CD4-positive, alpha-beta T cell treated with Interleukin-2 at 100 ng/mL for 4 hours (primary cell): ENCODE measurements at places on chromosomes 11 and 22.

DNA sequence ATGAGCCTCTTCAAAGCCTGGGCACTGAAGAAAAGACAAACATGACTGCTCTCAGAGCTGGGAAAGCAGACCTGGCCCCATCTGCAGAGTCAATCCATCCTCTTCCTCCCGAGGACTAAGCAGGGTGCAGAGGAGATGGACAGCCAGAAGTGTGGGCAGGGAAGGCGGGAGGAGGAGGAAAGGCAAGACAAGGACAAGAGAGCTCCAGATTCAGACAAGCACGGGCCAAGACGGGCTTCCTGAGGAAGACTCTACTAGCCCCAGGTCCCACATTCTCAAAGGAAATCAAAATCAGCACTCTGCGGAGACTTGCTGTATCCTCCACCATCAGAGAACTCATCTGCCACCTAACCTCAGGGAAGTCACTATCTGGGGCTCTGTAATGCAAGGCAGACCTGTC, 28.5 kb downstream of the OPCML start:
- no peak for DNase-seq

GRCh38 chr11:20388096-20389055, 860 bp downstream of the PRMT3 start:
- DNase-seq: no peak

- DNase-seq: no peak
These were observed 68.1 kb downstream of the PDE2A start for GRCh38 chr11:72605973-72606747.

DNA sequence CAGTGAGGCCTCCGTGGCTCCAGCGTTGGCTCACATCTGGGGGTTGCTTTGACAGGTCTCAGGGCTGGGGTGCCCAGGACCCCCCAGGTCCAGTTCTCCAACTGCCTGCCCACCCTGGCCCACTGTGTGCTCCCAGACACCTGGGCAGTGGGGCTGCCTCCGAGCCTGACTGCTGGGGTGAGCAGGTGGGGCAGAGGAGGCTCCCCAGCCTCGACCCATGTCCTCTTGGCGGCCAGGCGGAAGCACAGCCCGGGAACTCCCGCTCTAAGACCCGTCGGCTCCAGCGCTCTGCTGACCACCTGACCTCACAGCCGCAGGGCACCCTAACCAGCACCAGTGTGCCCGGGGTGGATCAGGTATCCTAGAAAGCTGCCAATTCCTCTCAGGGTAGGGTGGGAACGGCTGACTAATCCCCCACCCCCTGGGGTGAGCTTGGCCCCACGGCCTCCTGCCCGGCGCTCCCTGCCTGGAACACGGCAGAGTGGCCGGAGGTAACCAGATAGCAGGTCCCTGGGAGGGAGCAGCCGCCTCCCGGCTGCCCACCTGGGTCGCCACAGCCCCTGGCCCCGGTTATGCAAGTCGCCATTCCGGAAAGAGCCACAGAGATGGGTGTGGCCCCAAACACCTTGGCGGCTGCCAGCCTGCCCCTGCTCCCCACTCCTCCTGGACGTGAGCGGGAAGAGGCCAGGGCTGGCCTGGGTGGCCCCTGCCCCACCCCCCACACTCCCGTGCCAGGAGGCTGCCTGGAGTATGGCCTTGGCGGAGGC, 19.2 kb upstream of the MUC5B start:
- no peak for DNase-seq

DNA sequence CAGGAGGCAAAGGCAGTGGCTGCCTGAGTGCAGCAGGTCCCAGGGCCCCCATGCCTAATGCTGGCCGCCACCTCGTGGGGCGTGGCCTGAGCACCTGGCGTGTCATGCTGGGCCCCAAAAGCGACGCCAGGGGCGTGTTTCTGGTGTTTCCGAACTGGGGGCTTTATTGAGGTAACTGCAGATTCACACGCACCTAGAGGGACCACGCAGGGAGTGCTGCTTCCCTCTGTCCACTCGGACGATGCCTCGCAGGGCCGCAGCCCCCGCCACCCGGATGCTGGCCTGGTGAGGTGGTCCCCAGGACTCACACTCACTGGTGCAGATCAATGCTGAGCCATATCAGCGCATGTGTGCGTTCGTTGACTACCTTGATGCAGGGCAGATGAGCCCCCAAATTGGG, 736.2 kb downstream of the BRD1 start:
- no peak for DNase-seq

DNA sequence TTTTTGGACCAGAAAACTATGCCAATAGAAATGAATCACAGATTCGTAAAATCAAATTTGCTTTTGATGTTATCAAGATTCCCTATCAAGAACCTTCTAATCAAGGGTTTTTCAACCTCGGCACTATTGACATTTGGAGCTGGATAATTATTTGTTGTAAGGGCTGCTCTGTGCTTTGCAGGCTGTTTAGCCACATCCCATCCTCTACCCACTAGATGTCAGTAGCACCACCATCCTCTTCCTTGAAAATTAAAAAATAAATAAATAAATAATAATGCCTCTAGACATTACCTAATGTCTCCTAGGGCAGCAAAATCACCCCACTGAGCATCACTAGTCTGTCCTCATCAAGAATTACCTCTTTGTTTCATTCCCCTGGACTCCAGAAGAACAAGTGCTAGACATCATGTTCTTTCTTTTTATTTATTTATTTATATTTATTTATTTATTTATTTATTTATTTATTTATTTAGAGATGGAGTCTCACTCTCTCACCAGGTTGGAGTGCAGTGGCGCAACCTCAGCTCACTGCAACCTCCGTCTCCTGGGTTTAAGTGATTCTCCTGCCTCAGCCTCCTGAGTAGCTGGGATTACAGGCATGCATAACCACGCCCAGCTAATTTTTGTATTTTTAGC, 744.7 kb downstream of the KCNA4 start:
- DNase-seq: no peak

- no peak for DNase-seq
These were observed 20.6 kb downstream of the MSANTD4 start for GRCh38 chr11:106001304-106002012.

DNA sequence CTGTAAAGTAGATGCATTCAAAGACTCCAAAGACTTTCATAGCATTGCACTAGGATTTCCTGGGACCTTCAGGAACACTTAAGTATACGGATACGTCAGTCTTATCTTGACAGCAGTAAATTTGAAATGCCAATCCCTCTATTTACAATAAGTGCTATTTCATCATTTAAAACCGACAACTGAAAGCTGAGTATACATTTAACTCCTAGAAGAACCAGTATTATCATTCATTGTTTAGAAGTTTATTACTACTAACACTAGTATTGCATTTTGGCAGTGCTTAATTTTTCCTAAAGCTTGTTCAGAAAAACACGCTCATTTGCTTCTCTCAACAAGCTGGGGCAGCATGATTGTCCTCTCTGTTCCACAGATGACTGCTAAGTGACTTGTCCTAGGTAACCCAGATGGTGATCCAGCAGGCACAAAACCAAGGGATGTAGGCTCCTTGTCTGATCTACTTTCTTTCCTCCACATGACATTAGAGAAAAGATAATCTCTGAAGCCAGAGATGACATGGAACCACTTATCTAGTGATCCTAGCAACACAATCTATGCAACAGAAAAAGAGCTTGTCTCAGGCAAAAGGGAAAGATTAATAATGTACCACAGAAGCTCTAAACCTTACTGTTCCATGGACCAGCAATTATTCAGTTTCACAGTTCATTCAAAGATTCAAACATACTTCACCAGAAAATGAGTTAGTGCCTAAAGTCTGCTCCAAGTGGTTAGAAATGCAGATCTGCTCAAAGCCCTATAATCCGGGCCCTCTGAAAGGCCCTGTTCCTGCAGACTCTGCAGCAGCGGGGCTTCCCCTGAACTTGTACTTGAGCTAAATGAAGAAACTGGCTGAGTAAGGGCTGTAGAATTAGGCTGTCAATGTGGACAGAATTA, 5.2 kb downstream of the MAML2 start:
- DNase-seq: peak; percentile 45

DNA sequence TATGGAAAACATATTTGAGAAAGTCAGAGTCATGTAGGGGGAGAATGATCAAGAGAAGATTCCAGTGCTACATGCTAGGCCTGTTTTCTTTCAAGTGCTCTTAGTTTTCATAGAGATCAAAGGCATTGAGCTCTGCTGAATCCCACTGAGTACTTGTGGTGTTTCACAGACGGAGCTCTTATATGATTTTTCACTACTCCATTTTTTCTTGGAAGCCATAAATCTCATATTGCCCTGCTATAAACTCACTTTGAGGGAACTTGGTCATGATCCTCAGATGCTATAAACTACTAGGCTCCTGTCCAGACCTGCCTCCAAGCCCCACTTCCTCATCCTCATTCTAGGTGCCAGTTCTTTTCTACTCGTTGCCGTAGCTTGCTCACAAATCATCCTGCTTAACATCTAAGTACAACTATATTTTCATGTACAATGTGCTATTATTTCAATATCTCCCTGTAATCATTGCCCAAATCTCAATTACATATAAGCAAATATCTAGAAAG, 180.8 kb upstream of the CCDC179 start:
- no peak for DNase-seq
